ENCODE measurements at places on chromosomes 12 and 14.

GRCh38 chr12:3680919-3681594 is 71.9 kb downstream of the CRACR2A start:
- peak; percentile 58 for DNase-seq

DNA sequence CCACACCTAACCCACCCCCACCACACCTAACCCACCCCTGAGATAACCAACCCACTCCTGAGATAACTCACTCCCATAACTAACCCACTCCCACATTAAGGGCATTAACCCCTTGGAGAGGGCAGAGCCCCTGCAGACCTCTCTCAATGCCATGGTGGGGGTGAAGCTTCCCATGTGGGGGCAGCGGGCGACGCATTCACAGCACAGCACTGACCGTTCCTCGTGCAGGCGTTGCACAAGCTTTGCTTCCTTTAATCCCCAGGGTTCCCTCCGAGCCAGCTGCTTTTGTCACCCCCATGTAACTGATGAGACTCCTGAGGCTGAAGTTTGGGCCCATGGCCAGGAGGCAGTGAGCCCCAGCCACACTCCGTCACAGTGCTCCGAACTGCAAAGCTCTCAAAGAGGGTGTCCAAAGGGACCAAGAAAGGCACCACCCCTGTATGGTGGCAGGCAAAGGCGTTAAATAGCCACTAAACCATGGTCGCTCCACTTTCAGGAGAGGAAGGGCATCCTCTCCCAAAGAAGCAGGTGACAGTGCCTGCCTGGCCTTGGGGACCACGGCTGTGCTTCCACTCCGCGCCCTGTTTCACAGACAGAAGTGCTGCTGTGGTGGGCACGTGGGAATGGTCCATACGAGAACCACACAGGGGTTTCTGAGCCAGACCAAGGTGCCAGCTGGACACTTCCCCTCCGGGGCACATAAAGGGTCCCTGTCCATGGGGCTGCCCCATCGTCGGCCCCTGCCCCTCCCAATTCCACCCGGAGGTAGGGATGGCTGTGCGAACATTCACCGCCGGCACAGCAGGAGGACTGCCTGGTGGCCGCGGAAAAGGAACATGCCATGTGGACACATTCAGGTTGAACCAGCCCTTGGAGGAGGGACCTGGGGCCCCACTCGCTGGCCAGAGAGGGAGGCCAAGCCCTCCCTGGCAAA is 28.3 kb downstream of the GALNT9 start:
- DNase-seq: no peak

DNA sequence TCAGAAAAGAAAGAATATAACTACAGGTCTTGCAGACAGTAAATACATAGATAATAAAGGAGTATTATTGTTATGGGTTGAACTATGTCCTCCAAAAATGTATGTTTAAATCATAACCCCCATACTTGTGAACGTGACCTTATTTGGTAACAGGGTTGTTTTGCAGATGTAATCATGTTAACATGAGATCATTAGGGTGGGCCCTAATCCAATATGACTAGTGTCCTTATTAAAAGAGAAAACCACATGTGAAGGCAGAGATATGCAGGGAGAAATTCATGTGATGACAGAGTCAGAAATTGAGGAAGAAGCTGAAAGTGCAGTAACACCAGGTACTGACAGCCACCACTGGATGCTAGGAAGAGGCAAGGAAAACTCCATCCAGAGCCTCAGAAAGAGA is 29.0 kb downstream of the MAGOHB start:
- no peak for DNase-seq

DNA sequence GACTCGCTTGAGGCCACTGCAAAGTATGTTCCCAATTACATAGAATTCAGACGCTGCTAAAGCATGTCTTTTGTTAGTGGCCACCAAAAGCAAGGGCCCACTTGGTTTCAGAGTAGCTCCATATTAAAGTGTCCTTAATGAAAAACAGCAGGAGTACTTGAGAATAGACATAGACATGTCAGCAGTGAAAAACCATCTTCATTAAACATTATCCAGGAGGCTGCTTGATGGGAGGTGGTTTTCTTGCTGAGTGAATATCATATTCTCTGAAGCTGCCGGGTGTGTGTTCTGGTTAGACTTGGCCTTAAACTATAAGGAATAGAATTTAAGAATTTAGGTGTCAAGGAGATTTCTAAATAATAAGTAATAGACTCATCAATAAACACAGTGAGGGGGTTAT is 79.5 kb upstream of the CCDC198 start:
- no peak for DNase-seq

Measured in NCI-H2171 (cell line).